Upper lobe of left lung (tissue), 6 donors: ENCODE measurements at places on chromosomes 3 and 15. TPM values are rescaled to one million over a fixed set of nuclear protein-coding genes. Genes with fewer than 3 reads are reported as not detected.

DUOXA2 gene
- not detected for total RNA-seq

NANOGP8 gene
- total RNA-seq, result 0.63 TPM

VGLL3 gene
- total RNA-seq, result 11.5 TPM

NEO1 gene
- 27.6 TPM for total RNA-seq

TJP1 gene
- 95.1 TPM for total RNA-seq

GPR160 gene
- total RNA-seq, result 33.3 TPM

DNAH12 gene
- 22.0 TPM for total RNA-seq

MYEF2 gene
- total RNA-seq, result 19.3 TPM

PIF1 gene
- total RNA-seq, result 0.79 TPM

NRG4 gene
- total RNA-seq, result 1.7 TPM

SNURF gene
- total RNA-seq, result 7.0 TPM

STRA6 gene
- not detected for total RNA-seq

MUC20 gene
- 20.3 TPM for total RNA-seq

GASK1A gene
- total RNA-seq, result 9.4 TPM

MTHFS gene
- total RNA-seq, result 60.8 TPM

P2RY13 gene
- total RNA-seq, result 2.3 TPM
